Thymus (tissue), 14 donors: ENCODE measurements at places on chromosomes 3 and 15.

DNA sequence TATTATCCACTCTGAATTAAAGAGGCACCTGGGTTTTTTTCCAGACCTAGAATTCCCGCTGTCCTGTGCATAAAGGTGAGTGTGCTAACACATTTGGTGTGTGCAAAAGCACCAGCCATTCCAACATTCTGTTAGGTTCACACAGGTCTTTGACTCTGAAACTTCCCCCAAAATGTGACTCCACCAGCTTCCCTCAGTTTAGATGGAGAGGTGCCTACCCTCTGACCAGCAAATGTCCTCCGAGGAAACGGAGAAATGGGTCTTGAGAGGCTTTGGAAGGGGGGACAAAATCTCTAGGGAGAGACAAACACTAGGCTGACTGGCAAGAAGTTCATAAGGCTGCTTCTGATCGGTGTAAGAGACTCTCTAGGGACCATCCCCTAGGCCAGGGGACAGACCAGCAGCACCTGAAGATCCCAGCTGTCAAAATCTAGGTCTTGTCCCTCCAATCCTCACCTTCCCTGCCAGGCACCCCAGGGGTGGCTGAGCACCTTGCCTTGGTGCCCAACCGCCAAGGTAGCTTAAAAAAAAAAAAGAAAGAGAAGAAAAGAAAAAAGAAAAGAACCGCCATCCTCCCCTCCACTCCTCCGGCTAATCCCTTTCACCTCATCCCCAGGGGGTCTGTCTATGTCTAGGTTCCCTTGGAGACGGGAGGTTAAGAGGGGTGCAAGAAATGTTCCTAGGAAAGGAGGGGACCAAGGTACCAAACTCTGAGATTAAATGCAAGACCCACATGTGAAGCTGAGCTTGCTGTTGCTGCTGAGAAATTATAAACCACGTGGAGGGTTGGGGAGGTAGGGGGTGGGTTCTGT lies 2.0 kb upstream of the MECOM start:
- peaks cover 46% of the 10 kb centered on the region for H3K4me1 ChIP-seq
- H3K27me3 ChIP-seq, result peaks cover 90% of the 10 kb centered on the region
- H3K27ac ChIP-seq, result no peak overlapping the region
- no peak overlapping the region for H3K4me3 ChIP-seq

- H3K27ac ChIP-seq, result no peak overlapping the region
- no peaks in the 10 kb centered on the region for H3K36me3 ChIP-seq
- no peak for DNase-seq
- H3K4me3 ChIP-seq, result no peak overlapping the region
- no peaks in the 10 kb centered on the region for H3K27me3 ChIP-seq
- H3K4me1 ChIP-seq, result no peaks in the 10 kb centered on the region
Observed at GRCh38 chr3:69433969-69434325, 48.1 kb upstream of the FRMD4B start.

DNA sequence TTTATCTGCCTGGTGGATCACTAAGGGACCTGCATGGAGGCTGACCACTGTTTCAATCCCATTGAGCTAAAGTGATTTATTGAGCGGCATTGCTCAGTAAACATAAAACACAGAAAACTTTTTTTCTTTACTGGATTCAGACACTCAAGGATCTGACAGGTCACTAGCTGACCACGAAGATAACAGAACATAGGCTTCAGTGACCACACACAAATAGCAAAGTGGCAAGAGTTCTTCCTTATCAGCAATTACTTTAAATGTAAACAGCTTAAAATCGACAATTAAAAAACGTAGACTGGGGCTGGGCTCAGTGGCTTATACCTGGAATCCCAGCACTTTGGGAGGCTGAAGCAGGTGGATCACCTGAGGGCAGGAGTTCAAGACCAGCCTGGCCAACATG lies 48.7 kb downstream of the STAG1 start:
- H3K27me3 ChIP-seq, result no peaks in the 10 kb centered on the region
- no peak overlapping the region for H3K27ac ChIP-seq
- H3K36me3 ChIP-seq, result no peaks in the 10 kb centered on the region
- H3K4me3 ChIP-seq, result no peak overlapping the region
- H3K4me1 ChIP-seq, result no peaks in the 10 kb centered on the region
- DNase-seq, result no peak

DNA sequence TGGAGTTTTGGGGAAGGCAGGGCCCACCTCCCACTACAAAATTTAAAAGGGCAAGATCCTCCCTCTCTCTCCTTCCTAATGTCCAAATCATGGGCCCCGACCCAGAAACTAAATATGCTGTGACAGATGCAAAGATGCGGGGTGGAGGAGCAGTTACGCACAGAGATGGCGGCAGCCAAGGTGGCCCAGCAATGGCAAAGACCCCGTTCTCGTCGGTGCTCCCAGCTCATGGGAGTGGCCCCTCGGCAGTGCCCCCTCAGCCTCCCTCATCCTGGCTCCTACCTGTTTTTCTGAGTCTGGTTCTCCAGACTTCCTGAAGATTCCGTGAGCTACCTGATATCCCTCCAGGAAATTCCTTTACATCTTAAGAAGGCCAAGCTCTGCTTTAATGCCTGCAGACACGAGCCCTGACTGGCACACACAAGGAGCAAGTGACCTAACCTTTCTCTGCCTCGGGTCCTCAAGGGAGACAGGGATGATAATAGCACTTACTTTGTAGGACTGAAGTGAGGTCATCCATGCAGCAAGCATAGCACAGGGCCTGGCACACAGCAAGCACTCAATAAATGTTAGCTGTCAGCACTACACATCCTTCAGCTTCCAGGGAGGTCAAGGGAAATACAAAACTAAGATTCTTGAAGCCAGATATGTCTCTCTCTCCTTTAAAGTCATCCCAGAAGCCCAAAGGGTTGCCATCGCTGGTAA lies 103.5 kb downstream of the LSM3 start:
- no peak overlapping the region for H3K27ac ChIP-seq
- H3K36me3 ChIP-seq, result no peaks in the 10 kb centered on the region
- no peak overlapping the region for H3K4me3 ChIP-seq

GRCh38 chr3:152256851-152257562 lies 11.7 kb upstream of the MBNL1 start:
- no peaks in the 10 kb centered on the region for H3K36me3 ChIP-seq
- DNase-seq, result no peak
- no peaks in the 10 kb centered on the region for H3K27me3 ChIP-seq
- H3K27ac ChIP-seq, result peak overlapping the region; percentile 89
- peaks cover 32% of the 10 kb centered on the region for H3K4me1 ChIP-seq
- H3K4me3 ChIP-seq, result no peak overlapping the region

- peaks cover 29% of the 10 kb centered on the region for H3K4me1 ChIP-seq
- H3K36me3 ChIP-seq, result peaks cover 4% of the 10 kb centered on the region
- peak; percentile 60 for DNase-seq
- H3K4me3 ChIP-seq, result peak overlapping the region; percentile 98
- no peaks in the 10 kb centered on the region for H3K27me3 ChIP-seq
- H3K27ac ChIP-seq, result peak overlapping the region; percentile 97
Observed at GRCh38 chr15:56734013-56734635, 815 bp upstream of the ZNF280D start.

DNA sequence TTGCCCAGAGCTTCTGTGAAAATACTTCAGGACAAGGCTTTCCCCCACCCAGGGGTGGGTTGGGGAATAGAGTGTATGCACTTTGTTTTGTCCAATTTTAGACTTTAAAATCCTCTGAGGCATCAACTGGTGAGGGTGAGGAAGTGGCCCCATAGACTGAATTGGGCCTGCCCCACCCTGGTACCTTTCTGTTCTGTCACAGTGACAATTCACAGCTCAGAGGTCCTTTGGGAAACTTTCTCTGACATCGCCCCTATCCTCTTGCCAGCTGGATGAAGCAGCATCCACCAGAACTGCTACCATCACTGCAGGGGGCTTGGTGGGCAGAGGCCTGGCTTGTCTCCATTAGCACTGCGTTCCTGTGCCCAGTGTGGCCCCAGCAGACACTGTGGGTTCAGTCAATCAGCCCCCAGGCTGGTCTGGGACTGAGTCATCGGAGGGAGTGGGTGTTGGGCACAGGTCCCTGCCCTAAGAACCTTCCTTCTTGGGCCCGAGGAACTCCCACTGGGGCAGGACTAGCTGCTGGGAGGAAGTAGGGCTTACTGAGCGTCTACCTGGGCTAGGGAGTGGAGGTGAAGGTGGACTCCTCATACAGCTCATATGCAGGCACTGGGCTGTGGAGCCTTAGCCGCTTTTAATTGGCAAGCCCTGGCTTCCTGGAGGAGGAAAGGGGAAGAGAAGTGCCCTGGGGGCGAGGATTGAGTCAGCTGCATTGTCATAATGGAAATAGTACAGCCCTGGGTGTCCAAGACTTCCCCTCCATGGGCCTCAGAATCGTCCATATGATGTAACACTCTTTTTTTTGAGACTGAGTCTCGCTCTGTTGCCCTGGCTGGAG lies 1.5 kb upstream of the PPM1M start:
- no peaks in the 10 kb centered on the region for H3K27me3 ChIP-seq
- H3K4me1 ChIP-seq, result peaks cover 64% of the 10 kb centered on the region
- H3K4me3 ChIP-seq, result no peak overlapping the region

- no peaks in the 10 kb centered on the region for H3K4me1 ChIP-seq
- H3K4me3 ChIP-seq, result no peak overlapping the region
- no peaks in the 10 kb centered on the region for H3K27me3 ChIP-seq
- H3K27ac ChIP-seq, result no peak overlapping the region
Observed at GRCh38 chr3:154977666-154978065, 102.5 kb upstream of the MME start.

- peak overlapping the region; percentile 94 for H3K27ac ChIP-seq
- peaks cover 4% of the 10 kb centered on the region for H3K4me1 ChIP-seq
- peak overlapping the region; percentile 62 for H3K4me3 ChIP-seq
- DNase-seq, result no peak
- H3K36me3 ChIP-seq, result no peaks in the 10 kb centered on the region
Observed at GRCh38 chr3:56557831-56558170, 826 bp downstream of the CCDC66 start.

- H3K27ac ChIP-seq, result peak overlapping the region; percentile 86
- H3K27me3 ChIP-seq, result no peaks in the 10 kb centered on the region
- H3K4me3 ChIP-seq, result peak overlapping the region; percentile 67
- peaks cover 34% of the 10 kb centered on the region for H3K36me3 ChIP-seq
Observed at GRCh38 chr3:45890405-45890804, 4.1 kb downstream of the CCR9 start.
